ENCODE measurements at places on chromosomes 5 and 9.

DNA sequence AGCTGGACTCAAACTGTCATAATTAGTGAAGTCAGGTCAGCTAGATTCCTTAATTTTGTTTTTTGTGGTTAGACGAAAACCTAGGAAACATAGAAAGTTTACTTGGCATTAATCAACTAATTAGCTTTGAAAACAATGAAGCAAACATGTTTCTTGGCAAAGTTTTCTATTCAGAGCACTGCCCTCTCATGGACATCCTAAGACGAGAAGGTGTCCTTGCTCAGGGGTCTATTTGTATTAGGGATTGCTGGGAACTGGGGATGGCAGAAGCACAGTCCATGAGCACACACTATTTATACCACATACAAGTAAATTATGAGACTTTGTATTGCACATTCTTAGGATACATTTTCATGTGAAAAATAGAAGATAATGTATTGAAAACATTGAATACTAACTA lies 49.7 kb downstream of the POC5 start:
- DNase-seq = no peak

- DNase-seq = no peak
These were observed 670 bp downstream of the EDIL3 start for GRCh38 chr5:84383816-84384603.

DNA sequence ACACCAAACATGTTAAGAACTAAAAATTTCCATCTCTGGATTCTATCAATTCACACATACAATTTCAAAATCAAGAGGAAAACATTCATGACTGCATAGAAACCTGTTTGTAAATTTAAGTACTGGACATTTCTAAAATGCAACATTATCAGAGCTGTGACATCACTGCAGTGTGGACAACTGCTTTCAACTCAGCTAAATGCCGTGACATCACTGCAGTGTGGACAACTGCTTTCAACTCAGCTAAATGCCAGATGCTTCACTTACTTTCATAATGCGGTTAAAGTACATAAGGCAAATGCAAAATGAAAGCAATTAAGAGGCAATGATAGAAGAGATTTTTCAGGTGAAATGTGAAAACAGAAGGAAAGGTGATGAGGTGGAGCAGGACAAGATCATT lies 161.5 kb downstream of the ARL15 start:
- DNase-seq = no peak

- no peak for DNase-seq
These were observed 30.6 kb upstream of the IQGAP2 start for GRCh38 chr5:76372323-76373054.

DNA sequence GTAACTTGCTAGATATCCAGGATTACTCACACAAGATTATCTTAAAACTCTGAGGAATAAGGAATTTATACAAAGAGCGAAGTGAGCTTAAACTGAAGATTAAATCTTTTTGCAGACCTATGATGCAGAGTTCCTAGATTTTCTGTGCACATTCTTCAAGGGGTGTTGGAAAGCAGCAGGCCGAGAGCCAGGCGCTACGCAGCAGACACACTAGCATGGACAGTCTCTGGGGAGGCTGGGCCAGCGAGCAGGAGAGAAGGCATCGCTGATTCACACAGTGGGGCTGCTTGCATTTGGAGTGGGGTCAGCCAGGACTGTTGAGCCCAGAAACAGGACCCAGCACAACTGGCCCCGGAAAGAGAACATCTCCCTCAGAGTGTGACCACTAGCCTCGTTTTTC lies 136.3 kb downstream of the ADAMTS16 start:
- no peak for DNase-seq

- DNase-seq = no peak
These were observed 121.8 kb downstream of the C5orf15 start for GRCh38 chr5:133846478-133847226.

GRCh38 chr9:123615381-123615780 lies 259.4 kb downstream of the CRB2 start:
- DNase-seq = no peak

- DNase-seq = no peak
These were observed 372.3 kb downstream of the CDH18 start for GRCh38 chr5:19615661-19616060.

DNA sequence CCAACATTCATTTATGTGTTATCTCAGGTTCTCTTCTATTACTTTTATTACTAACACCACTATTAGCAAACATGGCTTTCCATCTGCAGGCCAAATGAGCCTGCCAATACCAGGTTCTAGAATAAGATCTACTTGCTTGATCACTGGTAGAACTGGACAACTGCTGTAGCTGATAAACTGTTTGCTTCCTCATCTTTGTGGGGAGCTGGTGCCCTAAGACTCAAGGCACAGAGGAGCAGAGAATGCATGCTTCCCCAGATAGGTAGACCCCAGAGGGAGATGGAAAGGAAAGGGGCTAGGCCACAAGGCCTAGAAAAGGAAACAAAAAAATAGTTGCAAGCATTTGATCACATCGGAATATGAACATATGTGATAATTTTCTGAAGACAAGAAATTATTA lies 30.7 kb upstream of the AUH start:
- DNase-seq = no peak

Data from T-helper 2 cell (primary cell).